ENCODE measurements at places on chromosomes 7 and 10.

GRCh38 chr10:25766687-25767221 is 167.3 kb upstream of the MYO3A start:
- DNase-seq: no peak

DNA sequence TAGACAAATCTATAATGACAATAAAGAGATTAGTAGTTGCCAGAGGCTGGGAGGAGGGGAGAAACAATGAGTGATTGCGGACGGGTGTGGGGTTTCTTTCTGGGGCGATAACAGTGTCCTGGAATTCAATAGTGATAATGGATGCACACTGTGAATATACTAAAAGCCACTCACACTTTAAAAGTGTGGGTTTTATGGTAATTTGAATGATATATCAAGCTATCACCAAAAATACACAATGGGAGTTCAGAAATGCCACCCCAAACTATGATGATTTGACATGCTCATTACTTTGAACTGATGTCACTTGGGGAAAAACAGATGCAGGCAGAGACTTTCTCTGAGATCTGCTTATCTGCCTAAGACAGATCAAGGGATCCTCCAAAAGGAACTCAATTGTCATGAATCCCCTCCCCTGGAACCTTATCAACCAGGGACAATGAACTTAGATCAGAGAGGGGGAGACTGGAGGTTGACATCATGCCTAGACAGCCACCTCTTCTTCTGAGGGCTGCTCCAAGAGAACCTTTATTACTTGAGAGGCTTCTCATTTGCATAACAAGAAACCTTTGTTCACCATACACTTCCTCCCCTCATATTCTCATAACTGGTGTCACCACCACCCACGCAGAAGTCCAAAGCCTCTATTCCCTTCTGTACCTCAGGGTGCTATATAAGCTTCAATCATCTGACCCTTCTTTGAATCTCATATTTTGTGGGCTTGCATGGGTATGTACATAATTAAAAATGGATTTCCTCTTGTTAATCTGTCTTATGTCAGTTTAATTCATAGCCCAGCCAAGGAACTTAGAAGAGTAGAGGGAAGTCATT is 14.8 kb upstream of the ZC3HAV1 start:
- no peak for DNase-seq

GRCh38 chr7:83643012-83643411 is 5.9 kb downstream of the SEMA3E start:
- no peak for DNase-seq

- DNase-seq: no peak
Observed at GRCh38 chr7:94433224-94433623, 38.5 kb downstream of the COL1A2 start.

- DNase-seq: no peak
Observed at GRCh38 chr10:95278061-95278988, 12.5 kb downstream of the PDLIM1 start.

- DNase-seq: no peak
Observed at GRCh38 chr10:74585231-74586087, 240.9 kb upstream of the KAT6B start.

DNA sequence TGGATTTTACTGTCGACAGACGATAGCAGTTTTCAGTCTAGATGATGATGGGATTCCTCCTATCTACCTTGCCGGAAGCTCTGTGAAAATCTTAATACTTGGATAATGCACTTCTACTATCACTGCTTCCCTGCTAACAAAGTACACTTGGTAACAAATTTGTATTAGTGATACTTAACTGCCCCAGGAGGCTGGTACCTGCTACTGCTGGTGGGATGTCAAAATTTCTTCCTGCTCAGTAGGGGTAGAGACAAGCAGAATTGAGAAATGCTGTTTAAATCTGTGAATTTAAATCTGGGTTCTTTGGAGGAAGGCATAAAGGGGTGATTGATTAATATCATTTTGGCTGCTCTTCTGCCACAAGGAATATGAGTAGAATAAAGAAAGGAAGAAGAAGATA is 99.8 kb upstream of the STRIP2 start:
- no peak for DNase-seq
